ENCODE measurements at places on chromosomes 4 and X. TPM values are rescaled to one million over a fixed set of nuclear protein-coding genes. Genes with fewer than 3 reads are reported as not detected.
A peak's percentile ranks its signal among the peaks of the same experiment; 100 is the strongest.

SPACA5 gene
- total RNA-seq: not detected

HCFC1 gene
- total RNA-seq: 66.9 TPM

ZNF185 gene
- total RNA-seq: 77.0 TPM

GLOD5 gene
- not detected for total RNA-seq

AWAT2 gene
- total RNA-seq: not detected

TLR6 gene
- total RNA-seq: 1.2 TPM

GRCh38 chr4:1200425-1201035, 28.1 kb upstream of the SPON2 start:
- no peak overlapping the region for H3K4me3 ChIP-seq
- H3K36me3 ChIP-seq: no peaks in the 10 kb centered on the region
- no peaks in the 10 kb centered on the region for H3K4me1 ChIP-seq
- no peak overlapping the region for H3K27ac ChIP-seq
- H3K27me3 ChIP-seq: no peaks in the 10 kb centered on the region
- DNase-seq: no peak

GRCh38 chr4:82905205-82905604, 4.7 kb downstream of the THAP9 start:
- H3K4me1 ChIP-seq: peaks cover 13% of the 10 kb centered on the region
- no peak overlapping the region for H3K4me3 ChIP-seq

DNA sequence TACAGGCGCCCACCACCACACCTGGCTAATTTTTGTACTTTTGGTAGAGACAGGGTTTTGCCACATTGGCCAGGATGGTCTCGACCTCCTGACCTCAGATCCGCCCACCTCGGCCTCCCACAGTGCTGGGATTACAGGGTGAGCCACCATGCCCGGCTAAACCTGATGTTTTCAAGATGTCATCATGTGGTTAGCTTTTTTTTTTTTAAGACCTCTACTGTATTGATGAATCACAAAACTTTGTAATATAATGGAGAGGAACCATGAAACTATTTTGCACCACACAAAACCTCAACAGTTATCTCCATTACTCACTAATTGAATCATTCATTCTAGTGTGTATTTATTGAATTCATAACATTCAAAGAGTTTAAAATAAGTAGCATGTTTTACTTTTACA, 94.7 kb upstream of the NEIL3 start:
- no peak overlapping the region for H3K27ac ChIP-seq
- peak; percentile 46 for DNase-seq
- H3K4me3 ChIP-seq: no peak overlapping the region
- H3K36me3 ChIP-seq: no peaks in the 10 kb centered on the region
- no peaks in the 10 kb centered on the region for H3K4me1 ChIP-seq

- H3K27me3 ChIP-seq: no peaks in the 10 kb centered on the region
- peak; percentile 79 for DNase-seq
- H3K36me3 ChIP-seq: peaks cover 76% of the 10 kb centered on the region
- peak overlapping the region; percentile 91 for H3K4me3 ChIP-seq
- H3K4me1 ChIP-seq: peaks cover 54% of the 10 kb centered on the region
Measured at GRCh38 chrX:72272868-72273267, 4.2 kb downstream of the RPS4X start.

DNA sequence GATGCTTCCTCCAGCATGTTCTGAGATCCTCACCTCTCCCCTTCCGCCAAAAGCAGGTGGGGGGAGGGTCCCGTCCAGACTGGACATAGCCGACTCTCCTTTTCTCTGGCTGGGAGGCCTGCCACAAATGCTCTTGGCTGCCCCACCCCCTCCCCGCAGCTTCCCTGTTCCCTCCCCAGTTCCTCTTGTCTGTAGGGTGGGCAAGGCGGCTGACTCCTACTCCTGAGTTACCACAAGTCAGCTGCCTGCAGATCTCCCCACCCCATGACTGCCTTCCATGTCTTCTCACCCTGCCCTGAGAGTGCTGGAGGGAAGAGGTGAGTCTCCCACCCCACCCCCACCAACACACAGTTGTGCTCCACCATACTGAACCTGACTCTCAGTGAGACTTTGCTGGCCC, 2.9 kb downstream of the ATP6AP1 start:
- H3K4me3 ChIP-seq: no peak overlapping the region
- no peak for DNase-seq
- no peak overlapping the region for H3K27ac ChIP-seq
- H3K36me3 ChIP-seq: no peaks in the 10 kb centered on the region
- peaks cover 23% of the 10 kb centered on the region for H3K4me1 ChIP-seq

DNA sequence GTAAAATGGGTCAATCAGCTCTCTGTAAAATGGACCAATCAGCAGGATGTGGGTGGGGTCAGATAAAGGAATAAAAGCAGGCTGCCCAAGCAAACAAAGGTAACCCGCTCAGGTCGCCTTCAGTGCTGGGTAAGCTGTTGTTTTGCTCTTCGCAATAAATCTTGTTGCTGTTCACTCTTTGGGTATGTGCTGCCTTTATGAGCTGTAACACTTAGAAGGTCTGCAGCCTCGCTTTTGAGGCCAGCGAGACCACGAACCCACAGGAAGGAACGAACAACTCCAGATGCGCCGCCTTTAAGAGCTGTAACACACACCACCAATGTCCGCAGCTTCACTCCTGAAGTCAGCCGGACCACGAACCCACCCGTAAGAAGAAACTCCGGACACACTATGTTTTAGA, 11.5 kb upstream of the CAMK2D start:
- peak overlapping the region; percentile 27 for H3K27ac ChIP-seq
- H3K27me3 ChIP-seq: no peaks in the 10 kb centered on the region
- peaks cover 24% of the 10 kb centered on the region for H3K4me1 ChIP-seq
- no peaks in the 10 kb centered on the region for H3K36me3 ChIP-seq

GRCh38 chr4:9608300-9608699, 164.1 kb downstream of the DEFB131A start:
- H3K27me3 ChIP-seq: no peaks in the 10 kb centered on the region
- H3K4me1 ChIP-seq: no peaks in the 10 kb centered on the region
- no peak overlapping the region for H3K27ac ChIP-seq

GRCh38 chrX:5976332-5976731, 252.3 kb downstream of the NLGN4X start:
- H3K27ac ChIP-seq: no peak overlapping the region
- DNase-seq: no peak
- H3K4me3 ChIP-seq: no peak overlapping the region
- no peaks in the 10 kb centered on the region for H3K36me3 ChIP-seq
- no peaks in the 10 kb centered on the region for H3K4me1 ChIP-seq

DNA sequence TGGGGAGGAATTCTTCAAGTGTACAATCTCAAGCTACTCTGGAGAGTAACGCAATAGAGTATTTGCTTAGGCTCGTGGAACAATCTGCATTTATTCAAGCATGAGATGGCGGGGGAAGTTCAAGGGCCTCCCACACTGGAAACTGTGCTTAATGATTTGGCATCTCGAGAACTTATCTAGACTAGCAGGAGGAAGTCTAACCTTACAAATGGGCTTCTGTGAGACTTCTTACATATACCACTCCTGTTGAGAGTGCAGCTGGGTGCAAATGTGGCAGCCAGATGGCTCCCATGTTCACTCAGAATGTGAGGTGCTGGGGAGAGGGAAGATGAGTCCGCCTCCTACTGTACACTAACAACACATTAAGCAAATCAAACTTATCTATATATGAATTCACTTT, 29.3 kb upstream of the PTPN13 start:
- no peaks in the 10 kb centered on the region for H3K4me1 ChIP-seq
- H3K4me3 ChIP-seq: no peak overlapping the region
- H3K27ac ChIP-seq: no peak overlapping the region
- H3K36me3 ChIP-seq: no peaks in the 10 kb centered on the region
- DNase-seq: no peak
- no peaks in the 10 kb centered on the region for H3K27me3 ChIP-seq

DNA sequence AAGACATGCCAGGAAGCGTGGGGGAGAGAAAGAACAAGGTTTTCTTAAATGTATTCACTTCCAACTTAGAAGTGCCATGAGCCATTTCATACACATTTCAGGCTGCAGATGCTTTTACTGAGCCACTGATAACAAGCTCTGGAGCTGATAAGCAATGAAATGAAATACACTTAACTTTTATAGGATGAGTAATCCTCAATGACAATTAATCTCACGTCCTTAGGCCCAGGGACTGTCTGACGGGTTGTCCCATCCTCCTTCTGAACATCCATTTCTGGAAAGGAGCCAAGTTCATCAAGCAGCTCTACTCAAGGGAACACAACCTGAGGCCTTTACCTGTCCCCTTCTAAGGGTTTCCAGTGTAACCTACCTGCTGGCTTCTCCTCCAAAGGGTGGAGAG, 121.2 kb downstream of the PARM1 start:
- H3K4me1 ChIP-seq: no peaks in the 10 kb centered on the region
- no peak for DNase-seq
- H3K36me3 ChIP-seq: no peaks in the 10 kb centered on the region
- H3K4me3 ChIP-seq: no peak overlapping the region
- no peaks in the 10 kb centered on the region for H3K27me3 ChIP-seq

- H3K27ac ChIP-seq: no peak overlapping the region
- H3K4me1 ChIP-seq: no peaks in the 10 kb centered on the region
- DNase-seq: no peak
- H3K27me3 ChIP-seq: no peaks in the 10 kb centered on the region
- no peaks in the 10 kb centered on the region for H3K36me3 ChIP-seq
Measured at GRCh38 chr4:159855731-159856130, 752.9 kb downstream of the RAPGEF2 start.

GRCh38 chrX:30653415-30654131, at the start of gene GK:
Gene GK (plus strand): TSS chrX:30653423. CDS start chrX:30653538, 115 bp downstream.
- H3K36me3 ChIP-seq: no peaks in the 10 kb centered on the region
- peak within 1 kb of the TSS; percentile 87 for H3K4me3 ChIP-seq
- no peaks in the 10 kb centered on the region for H3K27me3 ChIP-seq
- peaks cover 60% of the 10 kb centered on the region for H3K4me1 ChIP-seq

- peaks cover 14% of the 10 kb centered on the region for H3K4me1 ChIP-seq
- H3K36me3 ChIP-seq: no peaks in the 10 kb centered on the region
- H3K4me3 ChIP-seq: peak overlapping the region; percentile 80
- H3K27ac ChIP-seq: no peak overlapping the region
- DNase-seq: no peak
Measured at GRCh38 chr4:184824776-184825084, 1.0 kb downstream of the ACSL1 start.

DNA sequence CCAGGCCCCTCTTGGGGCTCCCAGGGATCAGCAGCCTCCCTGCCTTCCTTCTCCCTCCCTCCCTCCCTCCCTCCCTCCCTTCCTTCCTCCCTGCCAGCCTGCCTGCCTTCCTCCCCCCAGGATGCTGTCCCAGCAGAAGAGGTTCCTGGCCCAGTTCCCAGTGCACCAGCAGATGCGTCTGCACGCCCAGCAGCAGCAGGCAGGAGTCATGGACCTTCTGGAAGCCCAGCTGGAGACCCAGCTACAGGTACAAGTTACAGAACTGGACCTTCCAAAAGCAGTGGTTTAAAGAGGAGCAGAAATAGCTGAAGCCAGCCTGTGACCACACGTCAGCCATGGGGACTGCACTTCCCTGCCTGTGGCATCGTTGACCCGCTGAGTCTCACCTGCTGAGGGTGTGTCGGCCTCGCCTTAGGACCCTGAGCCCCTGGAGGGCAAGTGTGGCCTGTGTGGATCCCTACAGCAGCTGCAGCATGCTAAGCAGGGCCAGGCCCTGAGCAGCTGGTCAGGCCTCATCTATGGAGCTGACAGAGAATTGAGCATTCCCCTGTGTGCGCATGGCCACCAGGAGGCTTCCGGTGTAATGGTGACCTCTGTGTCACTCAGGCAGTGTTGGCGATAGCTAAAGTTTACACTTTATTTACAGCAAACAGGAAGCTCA, 84.7 kb downstream of the CRMP1 start:
- no peaks in the 10 kb centered on the region for H3K27me3 ChIP-seq
- no peak overlapping the region for H3K4me3 ChIP-seq
- no peaks in the 10 kb centered on the region for H3K4me1 ChIP-seq
- H3K36me3 ChIP-seq: peaks cover 11% of the 10 kb centered on the region

GRCh38 chr4:17760626-17761025, 20.8 kb downstream of the FAM184B start:
- no peaks in the 10 kb centered on the region for H3K36me3 ChIP-seq
- no peaks in the 10 kb centered on the region for H3K27me3 ChIP-seq
- H3K4me1 ChIP-seq: no peaks in the 10 kb centered on the region
- no peak overlapping the region for H3K27ac ChIP-seq
- no peak for DNase-seq
- H3K4me3 ChIP-seq: no peak overlapping the region

GRCh38 chrX:26789751-26790150, 573.8 kb downstream of the MAGEB5 start:
- H3K27ac ChIP-seq: no peak overlapping the region
- H3K36me3 ChIP-seq: no peaks in the 10 kb centered on the region
- no peaks in the 10 kb centered on the region for H3K27me3 ChIP-seq

GRCh38 chr4:54855191-54855854, 197.6 kb downstream of the KIT start:
- DNase-seq: no peak
- H3K4me3 ChIP-seq: no peak overlapping the region
- no peaks in the 10 kb centered on the region for H3K4me1 ChIP-seq
- no peak overlapping the region for H3K27ac ChIP-seq
- H3K36me3 ChIP-seq: no peaks in the 10 kb centered on the region

DNA sequence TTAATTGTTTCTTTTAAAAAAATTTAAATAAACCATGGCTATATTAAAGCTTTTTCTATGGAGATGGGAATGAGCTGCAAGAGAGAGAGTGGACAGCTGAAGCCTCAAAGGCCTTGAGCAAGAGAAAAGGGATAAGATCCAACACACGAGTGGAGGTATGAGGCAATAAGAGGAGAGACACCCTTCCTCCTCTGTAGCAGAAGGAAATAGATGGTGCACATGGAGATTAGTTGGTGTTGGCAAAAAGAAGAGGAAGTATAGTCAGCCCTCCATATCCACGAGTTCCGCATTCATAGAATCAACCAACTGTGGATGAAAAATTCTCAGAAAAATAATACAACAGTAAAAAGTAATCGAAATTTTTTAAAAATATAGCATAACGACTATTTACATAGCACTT, 3.2 kb downstream of the CXorf38 start:
- H3K36me3 ChIP-seq: peaks cover 5% of the 10 kb centered on the region
- H3K27me3 ChIP-seq: no peaks in the 10 kb centered on the region
- H3K4me3 ChIP-seq: peak overlapping the region; percentile 67
- no peak for DNase-seq
- H3K4me1 ChIP-seq: peaks cover 18% of the 10 kb centered on the region
- peak overlapping the region; percentile 84 for H3K27ac ChIP-seq

DNA sequence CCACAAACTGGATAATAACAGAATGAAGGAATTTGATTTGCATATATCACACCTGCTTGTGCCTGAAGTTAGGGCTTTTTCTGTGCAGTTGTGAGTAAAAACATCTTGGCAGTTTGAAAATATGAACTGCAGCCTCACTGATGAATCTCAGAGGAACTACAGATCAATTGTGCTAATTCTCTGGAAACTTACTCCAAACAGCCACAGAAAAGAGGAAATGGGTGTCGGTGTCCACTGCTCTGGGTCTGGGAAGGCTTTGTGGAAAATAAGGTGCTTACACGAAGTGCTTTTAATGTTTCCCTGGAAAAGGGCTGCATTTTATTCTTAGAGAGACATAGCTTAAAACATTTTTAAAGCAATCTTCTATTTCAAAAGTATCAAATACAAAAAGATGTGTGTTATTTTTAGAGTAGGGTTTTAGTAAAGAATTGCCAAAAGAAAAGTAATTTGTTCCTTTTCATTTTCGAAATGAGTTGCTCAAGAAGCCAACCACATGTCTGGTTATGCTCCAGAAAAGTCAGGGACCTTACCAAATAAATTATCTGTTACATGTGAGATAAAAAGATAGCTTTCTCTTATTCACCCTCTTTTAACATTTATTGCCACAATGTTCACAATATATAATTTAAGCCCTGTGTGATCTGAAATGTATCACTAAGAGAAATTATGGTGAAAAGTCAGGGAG, 240.1 kb downstream of the FRAS1 start:
- DNase-seq: no peak
- no peaks in the 10 kb centered on the region for H3K36me3 ChIP-seq
- H3K4me3 ChIP-seq: no peak overlapping the region
